ENCODE measurements at places on chromosomes 3 and 15. TPM values are rescaled to one million over a fixed set of nuclear protein-coding genes. Genes with fewer than 3 reads are reported as not detected.

Gene MYNN
- 13.9 TPM for total RNA-seq

Gene MRPS11
- 50.4 TPM for total RNA-seq

Gene BNC1
- 0.99 TPM for total RNA-seq

Gene GADL1
- total RNA-seq: 0.30 TPM

Gene PLEKHO2
- 20.1 TPM for total RNA-seq

DNA sequence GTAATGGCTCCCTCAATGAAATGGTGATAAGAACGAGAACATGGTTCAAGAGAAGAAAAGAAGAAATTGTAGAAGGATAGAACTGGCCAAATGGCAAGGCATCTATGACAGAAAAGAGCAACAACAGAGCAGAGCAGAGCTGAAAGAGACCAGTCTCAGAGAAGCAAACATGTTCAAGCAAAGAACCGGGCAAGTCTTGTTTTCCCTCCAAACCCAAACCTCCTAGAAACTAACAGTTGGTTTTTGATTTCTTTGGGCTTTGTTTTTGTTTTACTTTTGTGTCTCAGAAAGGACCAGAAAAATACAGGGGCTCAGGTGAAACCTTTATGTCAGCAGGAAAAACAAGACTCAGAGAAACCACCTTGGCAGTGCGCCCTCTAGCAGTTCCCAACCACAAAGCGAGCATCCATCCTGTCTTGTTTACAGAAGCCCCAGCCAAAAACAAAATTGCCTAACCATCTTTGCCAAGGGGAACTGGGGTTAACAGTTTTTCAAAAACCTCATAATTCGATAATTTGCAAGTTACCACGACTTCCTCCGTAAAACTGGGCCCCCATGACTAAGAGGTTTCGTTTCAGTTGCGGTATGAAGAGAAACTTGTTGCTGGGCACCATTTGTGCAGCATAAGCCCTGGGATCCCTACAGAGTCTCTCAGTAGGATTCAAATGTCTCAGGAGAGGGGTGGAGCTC, 159.2 kb upstream of the SLC24A5 start:
- H3K36me3 ChIP-seq: no peaks in the 10 kb centered on the region
- no peaks in the 10 kb centered on the region for H3K4me1 ChIP-seq
- no peaks in the 10 kb centered on the region for H3K27me3 ChIP-seq
- H3K27ac ChIP-seq: no peak overlapping the region

- no peaks in the 10 kb centered on the region for H3K27me3 ChIP-seq
- no peak for DNase-seq
- H3K4me3 ChIP-seq: no peak overlapping the region
These were observed 100.8 kb downstream of the NEO1 start for GRCh38 chr15:73153024-73153423.

DNA sequence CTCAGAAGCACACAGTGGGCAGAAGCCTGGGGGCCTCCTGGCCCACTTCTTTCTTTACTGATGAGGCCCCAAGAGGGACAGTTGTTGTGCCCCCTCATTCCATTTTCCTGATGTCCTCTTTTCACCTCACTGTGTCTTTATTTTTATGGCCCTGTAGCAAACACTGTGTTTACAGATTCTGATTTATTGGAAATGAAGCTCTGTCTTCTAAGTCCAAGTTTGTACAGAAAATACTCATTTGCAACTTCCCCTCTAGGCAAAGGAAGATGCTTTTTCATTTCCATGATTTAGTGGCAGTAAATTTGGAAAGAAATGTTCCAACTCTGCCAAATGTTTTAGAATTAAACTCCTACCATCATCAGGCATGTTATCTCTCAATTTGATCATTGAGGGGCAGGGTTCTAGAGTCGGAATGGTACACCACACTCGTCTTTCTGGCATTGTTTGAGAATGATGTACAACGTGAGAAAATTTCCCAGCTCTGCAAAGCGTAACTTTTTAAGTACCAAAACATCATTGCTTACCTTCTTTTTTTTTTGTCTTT, 129.7 kb downstream of the ARNT2 start:
- no peak overlapping the region for H3K4me3 ChIP-seq
- peaks cover 3% of the 10 kb centered on the region for H3K36me3 ChIP-seq
- no peaks in the 10 kb centered on the region for H3K27me3 ChIP-seq
- DNase-seq: no peak
- H3K27ac ChIP-seq: no peak overlapping the region
- no peaks in the 10 kb centered on the region for H3K4me1 ChIP-seq

GRCh38 chr15:44315126-44315525, 26.6 kb downstream of the GOLM2 start:
- no peak overlapping the region for H3K4me3 ChIP-seq
- H3K27me3 ChIP-seq: no peaks in the 10 kb centered on the region
- H3K36me3 ChIP-seq: no peaks in the 10 kb centered on the region
- H3K4me1 ChIP-seq: no peaks in the 10 kb centered on the region
- H3K27ac ChIP-seq: no peak overlapping the region
